PC-3 (cell line): ENCODE measurements at places on chromosomes 2 and 18. TPM values are rescaled to one million over a fixed set of nuclear protein-coding genes. Genes with fewer than 3 reads are reported as not detected.

UCN gene
- 0.52 and 3.6 TPM in 2 replicates for total RNA-seq

SLC14A1 gene
- 2.3 and 6.9 TPM in 2 replicates for total RNA-seq

GRCh38 chr2:43041661-43042360 is 184.6 kb downstream of the ZFP36L2 start:
- no peaks in the 10 kb centered on the region for H3K27me3 ChIP-seq
- peak overlapping the region; percentile 40; the same call in 1 of the 2 replicates for H3K4me3 ChIP-seq
- no peaks in the 10 kb centered on the region for H3K36me3 ChIP-seq
- H3K4me1 ChIP-seq: peaks cover 50% of the 10 kb centered on the region
- peak; percentile 99 for DNase-seq
- peak overlapping the region; percentile 98 for H3K27ac ChIP-seq

KCNE4 gene
- total RNA-seq: not detected in 2 replicates

COLEC11 gene
- total RNA-seq: 0.44 TPM in 1 of 2 replicates, not detected in the other

GRCh38 chr18:42706618-42707017 is 408.9 kb downstream of the RIT2 start:
- H3K36me3 ChIP-seq: no peaks in the 10 kb centered on the region
- no peaks in the 10 kb centered on the region for H3K27me3 ChIP-seq
- H3K4me3 ChIP-seq: no peak overlapping the region
- H3K4me1 ChIP-seq: no peaks in the 10 kb centered on the region
